Cardiac muscle cell (in vitro differentiated cells and primary cell): ENCODE measurements at places on chromosomes 16 and 17.

DNA sequence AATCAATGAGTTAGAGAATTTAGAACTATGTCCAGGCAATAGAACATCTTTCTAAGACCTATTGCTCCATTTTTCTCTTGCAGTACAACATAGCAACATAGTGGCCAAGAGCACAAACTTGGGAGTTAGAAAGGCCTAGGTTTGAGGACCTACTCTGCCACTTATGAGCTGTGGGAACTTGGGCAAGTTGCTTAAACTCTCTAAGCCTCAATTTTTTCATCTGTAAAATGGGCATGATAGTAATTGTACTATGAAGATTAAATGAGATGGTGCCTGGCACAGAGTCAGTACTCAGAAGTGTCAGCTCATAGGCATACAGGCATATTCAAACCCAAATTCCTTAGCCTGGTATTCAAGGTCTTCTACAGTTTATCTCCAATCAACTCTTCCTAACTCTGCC lies 25.1 kb downstream of the IRX5 start:
- no peak for DNase-seq
- H3K4me3 ChIP-seq, result no peak overlapping the region

DNA sequence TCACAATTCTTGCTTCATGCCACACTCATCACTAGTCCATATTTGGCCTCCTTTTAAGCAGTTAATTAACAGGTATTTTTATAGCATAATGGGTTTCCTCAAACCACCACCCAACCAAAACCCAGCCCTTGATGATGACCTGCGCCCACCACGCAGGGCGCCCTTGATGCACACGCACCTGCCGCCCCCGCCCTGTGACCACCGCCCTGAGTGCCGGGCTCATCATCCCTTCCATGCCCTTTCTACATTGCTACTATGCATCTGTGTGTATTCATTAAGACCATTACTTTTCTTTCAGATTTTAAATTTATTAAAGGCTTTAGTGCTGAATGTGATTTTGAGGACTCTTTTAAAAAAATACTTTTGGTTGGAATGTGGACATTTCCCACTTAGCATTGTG lies 204.8 kb upstream of the CHMP6 start:
- H3K27ac ChIP-seq, result no peak overlapping the region
- no peaks in the 10 kb centered on the region for H3K27me3 ChIP-seq
- H3K4me1 ChIP-seq, result peaks cover 19% of the 10 kb centered on the region
- DNase-seq, result no peak

GRCh38 chr16:1177750-1178149 lies 24.8 kb downstream of the CACNA1H start:
- H3K36me3 ChIP-seq, result no peaks in the 10 kb centered on the region
- no peak overlapping the region for H3K27ac ChIP-seq
- H3K4me3 ChIP-seq, result no peak overlapping the region
- no peak for DNase-seq

DNA sequence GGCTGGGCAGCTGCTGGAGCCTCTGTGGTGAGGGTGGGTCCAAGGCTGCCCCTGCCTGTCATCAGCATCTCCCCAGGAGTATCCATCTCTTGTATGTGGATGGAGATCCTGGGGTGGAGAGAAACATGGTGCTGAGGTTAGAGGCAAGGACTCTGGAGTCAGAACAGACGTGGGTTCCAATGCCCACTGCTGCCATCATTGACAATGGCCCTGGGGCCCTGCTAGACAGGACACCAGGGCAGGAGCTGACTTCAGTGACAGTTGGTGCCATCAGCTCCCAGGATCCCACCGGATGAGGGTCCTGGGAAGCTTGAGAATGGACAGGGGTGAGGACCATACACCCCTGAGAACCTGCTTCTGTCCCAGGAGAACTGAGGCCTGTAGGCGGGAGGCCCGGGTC lies 15.6 kb downstream of the MYLK3 start:
- peaks cover 4% of the 10 kb centered on the region for H3K4me1 ChIP-seq
- H3K36me3 ChIP-seq, result peaks cover 33% of the 10 kb centered on the region
- H3K4me3 ChIP-seq, result no peak overlapping the region
- no peak overlapping the region for H3K27ac ChIP-seq
- no peak for DNase-seq
- no peaks in the 10 kb centered on the region for H3K27me3 ChIP-seq

DNA sequence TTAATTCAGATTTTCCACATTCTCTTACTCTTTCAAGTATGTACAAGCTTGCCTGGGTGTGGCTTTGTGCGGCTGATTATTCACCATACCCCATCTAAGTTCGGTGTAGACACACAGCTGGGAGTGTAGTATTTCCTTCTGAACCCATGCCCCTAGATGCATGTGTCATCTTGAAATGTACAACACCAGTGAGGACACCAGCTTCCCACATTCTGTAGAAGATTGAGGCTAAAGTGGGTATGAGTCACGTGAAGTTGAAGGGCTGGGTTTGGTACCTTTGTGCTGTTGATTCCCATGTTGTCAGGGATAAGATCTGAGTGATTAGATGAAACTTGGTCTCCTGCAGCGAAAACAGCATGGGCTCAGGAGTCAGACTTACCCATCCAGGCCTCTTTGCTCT lies 14.6 kb upstream of the DHX8 start:
- H3K27me3 ChIP-seq, result no peaks in the 10 kb centered on the region
- no peak overlapping the region for H3K4me3 ChIP-seq
- DNase-seq, result no peak
- no peaks in the 10 kb centered on the region for H3K36me3 ChIP-seq
- no peaks in the 10 kb centered on the region for H3K4me1 ChIP-seq
- H3K27ac ChIP-seq, result no peak overlapping the region

DNA sequence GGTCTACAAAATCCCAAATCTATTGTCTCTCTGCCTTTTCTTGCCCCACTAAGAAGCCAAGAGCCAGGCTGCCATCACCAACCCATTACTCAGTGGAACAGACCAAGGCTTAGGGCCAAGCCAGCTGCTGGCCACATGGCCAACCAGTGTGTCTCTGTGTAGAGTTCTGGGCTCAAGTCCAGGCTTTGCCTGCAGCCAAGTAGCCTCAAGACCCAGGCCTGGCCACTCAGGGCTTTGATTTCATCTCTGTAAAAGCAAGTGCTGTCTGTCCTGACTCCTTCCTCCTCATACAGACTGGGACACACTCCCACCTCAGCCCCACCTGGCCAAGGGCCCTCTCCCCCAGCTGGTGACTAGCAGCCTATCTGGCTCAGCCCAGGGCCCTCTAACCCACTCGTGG lies 14.6 kb downstream of the SREBF1 start:
- no peaks in the 10 kb centered on the region for H3K27me3 ChIP-seq
- H3K36me3 ChIP-seq, result no peaks in the 10 kb centered on the region
- no peak overlapping the region for H3K4me3 ChIP-seq
- H3K4me1 ChIP-seq, result peaks cover 32% of the 10 kb centered on the region
- no peak overlapping the region for H3K27ac ChIP-seq

DNA sequence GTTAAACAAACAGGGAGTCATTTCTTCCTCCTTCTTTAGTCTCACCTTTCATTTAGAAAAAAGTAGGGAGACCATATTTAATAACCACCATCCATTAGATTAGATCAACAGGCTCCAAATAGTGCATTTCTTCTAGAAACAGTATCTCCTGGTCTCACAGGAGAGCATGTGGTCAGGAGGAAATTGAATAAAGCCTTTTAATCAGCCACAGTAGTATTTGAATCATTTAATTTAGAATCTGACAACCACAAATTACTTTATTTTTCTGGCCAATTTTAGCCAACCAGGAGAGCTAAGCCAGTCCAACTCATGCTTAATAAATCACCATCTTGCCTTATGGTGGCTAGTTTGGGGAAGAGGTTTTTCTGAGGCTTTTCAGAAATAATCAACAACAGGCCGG lies 26.3 kb upstream of the ZFP90 start:
- H3K27me3 ChIP-seq, result peaks cover 15% of the 10 kb centered on the region
- H3K4me3 ChIP-seq, result no peak overlapping the region
- H3K4me1 ChIP-seq, result peaks cover 4% of the 10 kb centered on the region
- H3K27ac ChIP-seq, result no peak overlapping the region
- DNase-seq, result no peak

DNA sequence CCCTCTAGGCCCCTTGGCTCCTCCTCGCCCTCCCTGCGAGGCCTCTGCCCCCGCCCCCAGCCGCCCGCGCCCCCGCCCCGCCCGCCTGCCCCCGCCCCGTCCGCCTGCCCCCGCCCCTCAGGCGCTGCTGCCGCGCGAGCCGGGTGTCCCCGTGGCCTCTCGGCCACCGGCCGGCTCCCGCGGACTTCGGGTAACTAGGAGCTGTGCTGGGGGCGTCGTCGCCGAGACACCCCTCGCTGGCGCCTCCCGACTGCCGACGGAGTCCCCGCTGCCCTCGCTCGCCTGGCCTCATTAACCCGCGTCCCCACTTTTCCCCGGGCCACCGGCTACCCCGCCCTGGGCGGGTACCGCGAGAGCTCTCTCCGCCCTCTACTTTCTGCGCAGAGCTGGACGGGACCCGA lies at the start of gene TLCD1:
TSS of gene TLCD1 (minus strand) at position 8 of the 401 bp plus-strand sequence. CDS start 136 bp downstream, outside the sequence.
- DNase-seq, result peak; percentile 85
- H3K4me1 ChIP-seq, result peaks cover 1% of the 10 kb centered on the region
- peak within 1 kb of the TSS; percentile 78 for H3K4me3 ChIP-seq
- peak within 1 kb of the TSS; percentile 75 for H3K27ac ChIP-seq
- H3K27me3 ChIP-seq, result no peaks in the 10 kb centered on the region

GRCh38 chr17:29622337-29623282 lies at the start of gene CORO6:
Gene CORO6 (minus strand): TSS chr17:29622912. CDS start chr17:29621421, 1,491 bp downstream.
- no peaks in the 10 kb centered on the region for H3K36me3 ChIP-seq
- H3K27ac ChIP-seq, result peak within 1 kb of the TSS; percentile 91
- peaks cover 45% of the 10 kb centered on the region for H3K4me1 ChIP-seq

DNA sequence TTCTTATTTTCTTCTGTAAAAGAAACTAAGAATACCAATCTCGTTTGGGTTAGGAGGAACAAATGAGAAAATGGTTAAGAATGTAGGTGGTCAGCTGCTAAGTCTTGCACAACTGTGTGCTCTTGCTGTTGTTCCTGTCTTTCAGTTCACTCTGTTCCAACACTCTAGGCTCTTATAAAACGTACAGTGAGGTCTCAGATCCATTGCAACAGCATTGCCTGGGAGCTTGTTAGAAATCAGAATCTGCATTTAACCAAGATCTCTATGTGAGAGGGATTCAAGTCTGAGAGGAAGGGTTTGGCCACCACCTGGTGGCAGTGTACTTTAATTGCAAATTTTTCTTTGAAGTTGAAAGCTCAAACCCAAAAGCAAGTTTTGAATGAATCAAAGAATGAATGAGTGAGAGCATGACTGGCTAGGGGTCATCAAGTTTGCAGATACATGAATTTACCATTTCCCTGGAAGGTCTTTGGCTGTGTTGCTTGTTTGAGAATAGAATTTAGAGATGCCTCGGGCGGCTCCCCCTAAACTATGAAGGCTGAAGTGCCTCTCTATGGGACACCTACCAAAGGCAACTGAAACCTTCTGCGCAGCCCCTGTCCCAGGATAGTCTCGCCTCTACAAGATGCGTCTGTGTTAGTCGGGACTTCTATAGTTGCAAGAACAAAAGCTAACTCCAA lies 2.5 kb downstream of the ALOX15B start:
- no peaks in the 10 kb centered on the region for H3K4me1 ChIP-seq
- no peak overlapping the region for H3K27ac ChIP-seq
- H3K4me3 ChIP-seq, result no peak overlapping the region
- H3K27me3 ChIP-seq, result no peaks in the 10 kb centered on the region

- peaks cover 9% of the 10 kb centered on the region for H3K4me1 ChIP-seq
- no peaks in the 10 kb centered on the region for H3K36me3 ChIP-seq
- no peak for DNase-seq
- peak overlapping the region; percentile 4 for H3K27ac ChIP-seq
- H3K4me3 ChIP-seq, result no peak overlapping the region
Measured at GRCh38 chr16:57107321-57107922, 15.0 kb downstream of the CPNE2 start.

- no peaks in the 10 kb centered on the region for H3K36me3 ChIP-seq
- no peak overlapping the region for H3K27ac ChIP-seq
- H3K4me1 ChIP-seq, result no peaks in the 10 kb centered on the region
- no peak for DNase-seq
- H3K27me3 ChIP-seq, result peaks cover 5% of the 10 kb centered on the region
- H3K4me3 ChIP-seq, result no peak overlapping the region
Measured at GRCh38 chr16:15897834-15898254, 9.4 kb upstream of the CEP20 start.

DNA sequence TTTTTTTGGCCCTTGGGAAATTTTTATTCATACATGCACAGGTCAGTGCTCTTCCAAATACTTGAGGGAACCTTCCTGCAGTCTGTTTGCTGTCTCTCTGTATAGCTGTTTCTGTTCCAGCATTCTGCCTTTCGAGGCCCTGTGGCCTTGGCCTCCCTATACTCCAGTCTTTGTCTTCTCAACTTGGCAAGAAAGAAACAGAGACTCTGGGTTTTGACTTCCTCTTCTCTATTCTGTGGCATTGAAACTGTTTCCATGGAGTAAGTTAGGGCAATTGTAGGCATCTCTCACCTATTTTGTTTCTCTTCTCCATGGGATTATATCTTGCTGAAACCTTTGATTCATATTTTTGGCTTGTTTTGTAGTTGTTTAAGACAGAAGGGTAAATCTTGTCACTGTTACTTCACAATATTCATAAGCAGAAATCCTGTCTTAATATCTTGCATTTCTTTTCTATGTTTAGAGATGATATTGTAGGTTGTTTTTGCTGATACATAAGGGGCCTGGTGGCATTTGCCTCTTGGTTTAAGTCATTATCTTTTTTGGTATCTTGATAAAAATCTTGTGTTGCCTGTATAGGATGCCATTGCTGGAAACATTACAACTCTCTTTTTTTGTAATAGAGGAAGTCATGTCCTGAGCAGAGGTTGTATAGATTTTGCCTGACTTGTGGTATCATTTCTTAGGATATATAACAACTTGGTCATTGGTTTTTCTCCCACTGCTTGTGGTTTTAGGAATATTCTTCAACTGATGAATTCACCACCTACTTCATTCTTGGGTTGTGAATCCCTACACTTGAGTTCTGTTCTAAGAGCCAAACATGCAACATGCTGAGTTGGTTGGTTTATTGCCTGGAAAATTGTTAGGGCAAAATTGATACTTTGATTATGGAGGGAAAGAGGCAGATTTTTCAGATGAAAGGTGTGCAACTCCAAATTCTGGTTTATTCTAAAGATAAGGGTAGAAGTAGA lies 168.6 kb downstream of the FTO start:
- H3K27me3 ChIP-seq, result no peaks in the 10 kb centered on the region
- H3K4me3 ChIP-seq, result no peak overlapping the region
- DNase-seq, result no peak
- H3K27ac ChIP-seq, result no peak overlapping the region
- no peaks in the 10 kb centered on the region for H3K36me3 ChIP-seq

DNA sequence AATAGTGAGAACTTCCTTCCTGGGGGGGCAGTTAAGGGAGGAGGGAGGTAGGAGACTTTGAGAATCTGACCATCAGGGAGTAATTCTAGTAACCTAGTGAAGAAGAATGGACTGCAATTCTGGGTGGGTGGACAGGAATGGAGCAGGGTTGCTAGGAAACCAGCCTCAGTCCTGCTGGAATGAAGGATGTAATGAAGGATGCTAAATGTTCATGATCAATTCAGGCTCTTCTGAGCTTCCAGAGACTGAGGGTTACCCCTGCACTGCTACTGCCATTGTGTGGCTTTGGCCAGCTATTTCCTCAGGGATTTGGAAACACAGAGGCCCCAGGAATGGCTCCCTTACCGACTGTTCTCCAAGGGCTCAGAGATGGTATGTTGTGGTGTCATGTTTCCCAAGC lies 116.4 kb downstream of the UTP18 start:
- H3K27ac ChIP-seq, result no peak overlapping the region
- H3K27me3 ChIP-seq, result no peaks in the 10 kb centered on the region
- DNase-seq, result no peak
- no peaks in the 10 kb centered on the region for H3K36me3 ChIP-seq

- H3K36me3 ChIP-seq, result peaks cover 12% of the 10 kb centered on the region
- DNase-seq, result peak; percentile 72
- H3K27ac ChIP-seq, result peak overlapping the region; percentile 59
- H3K27me3 ChIP-seq, result no peaks in the 10 kb centered on the region
- no peak overlapping the region for H3K4me3 ChIP-seq
- peaks cover 12% of the 10 kb centered on the region for H3K4me1 ChIP-seq
Measured at GRCh38 chr16:83813823-83814658, 6.3 kb downstream of the HSBP1 start.
